ENCODE measurements at places on chromosomes 16 and 17. TPM values are rescaled to one million over a fixed set of nuclear protein-coding genes. Genes with fewer than 3 reads are reported as not detected.

The DDX52 gene
- total RNA-seq: 23.8 TPM

GRCh38 chr16:17467923-17468540, 2.7 kb downstream of the XYLT1 start:
- DNase-seq: peak; percentile 93

The CLEC18A gene
- total RNA-seq: 0.62 TPM

DNA sequence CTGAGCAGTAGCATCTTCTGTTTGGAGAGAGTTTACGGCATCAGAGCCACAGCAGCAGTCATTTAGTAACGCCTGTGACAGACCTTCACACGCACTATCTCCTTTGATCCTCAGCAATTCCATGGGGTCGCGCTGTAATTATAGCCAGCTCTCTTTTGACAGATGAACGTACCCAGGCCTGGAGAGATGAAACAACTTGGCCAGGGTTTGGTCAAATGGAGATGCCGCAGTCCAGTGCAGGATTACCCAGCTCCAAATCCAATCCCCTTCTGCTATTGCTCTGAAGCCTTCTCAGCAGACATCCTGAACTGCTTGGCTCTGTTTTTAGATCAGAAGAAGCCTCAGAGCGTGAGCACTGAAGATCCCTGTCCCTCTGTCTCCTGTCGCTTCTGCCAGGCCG, 83.9 kb downstream of the SOX9 start:
- peak; percentile 53 for DNase-seq

DNA sequence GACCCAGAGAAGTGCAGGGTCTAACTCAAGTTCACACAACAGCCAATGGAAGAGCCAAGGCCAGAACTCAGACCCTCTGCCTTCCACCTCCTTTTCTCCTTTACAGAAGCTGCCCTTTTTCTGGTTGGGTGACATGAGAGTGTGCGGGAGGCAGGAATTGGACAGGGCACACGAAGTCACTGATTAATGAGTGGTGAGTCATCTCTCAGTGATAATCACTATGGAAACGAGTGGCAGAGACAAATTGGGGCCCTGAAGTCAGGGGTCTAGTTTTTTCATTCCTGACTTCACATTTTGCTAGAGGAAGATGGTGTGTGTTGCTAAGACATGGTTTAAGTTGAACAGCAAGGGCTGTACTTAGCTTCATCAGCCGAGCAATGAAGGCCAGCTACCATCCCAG, 312.7 kb upstream of the CCL2 start:
- no peak for DNase-seq

DNA sequence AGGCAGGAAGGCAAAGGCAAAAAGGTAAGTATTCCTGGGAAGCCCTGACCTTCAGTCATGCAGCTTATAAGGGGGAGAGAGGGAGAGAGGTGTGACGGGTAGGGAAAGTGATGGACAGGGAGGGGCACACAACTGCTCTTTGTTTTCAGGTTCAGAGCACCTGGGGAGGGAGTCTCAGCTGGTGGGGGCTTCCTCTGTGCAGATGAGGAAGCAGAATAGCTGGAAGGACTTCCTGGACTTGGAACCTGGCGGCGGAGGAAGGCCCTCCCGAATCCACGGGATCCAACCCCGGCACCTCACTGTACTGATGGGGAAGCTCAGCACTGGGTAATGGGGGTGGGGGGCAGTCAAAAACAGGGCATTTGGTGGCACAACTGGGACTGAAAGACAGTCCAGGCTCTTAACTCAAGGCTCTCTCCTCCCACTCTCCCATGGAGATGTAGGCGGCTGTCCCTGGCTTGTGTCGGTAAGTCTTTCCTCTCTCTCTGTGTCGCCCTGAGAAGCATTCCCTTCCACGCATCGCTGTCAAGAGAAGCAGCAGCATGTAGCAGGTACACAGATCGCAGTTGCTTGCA, 11.9 kb upstream of the PITPNM3 start:
- no peak for DNase-seq

The SPATA22 gene
- not detected for total RNA-seq

The C17orf78 gene
- total RNA-seq: not detected

The RNU2-1 gene
- not detected for total RNA-seq

GRCh38 chr16:3292604-3293003, 9.3 kb downstream of the ZNF263 start:
- DNase-seq: no peak

DNA sequence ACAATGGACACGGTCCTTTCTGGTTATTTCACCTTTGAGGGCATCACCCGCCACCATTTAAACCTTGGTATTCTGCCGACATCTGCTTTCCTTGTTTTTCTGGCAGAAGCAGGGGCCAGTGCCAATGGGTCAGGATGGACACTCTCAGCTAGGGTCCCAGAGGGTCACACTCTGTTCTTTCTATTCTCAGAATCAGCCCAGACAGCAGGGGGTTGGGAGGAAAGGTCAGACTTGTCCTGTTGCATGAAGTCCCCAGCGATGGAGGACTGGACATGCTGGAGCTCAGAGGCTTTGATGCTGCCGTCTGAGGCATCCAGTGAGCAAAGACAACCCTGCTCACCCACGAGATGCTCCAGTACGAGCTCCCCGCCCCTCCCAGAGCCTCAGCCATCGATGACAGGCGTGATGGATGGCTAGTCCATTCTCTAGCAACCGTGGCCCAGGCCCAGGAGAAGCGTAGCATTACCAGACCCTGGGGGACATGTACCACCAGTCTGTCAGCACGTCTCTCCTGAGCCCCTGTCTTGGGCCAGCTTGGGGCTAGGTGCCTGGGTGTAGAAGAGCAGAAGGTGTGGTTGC, 62.0 kb downstream of the FOXL1 start:
- no peak for DNase-seq

GRCh38 chr17:28725660-28726225, 290 bp downstream of the TLCD1 start:
- DNase-seq: no peak

- DNase-seq: no peak
Measured at GRCh38 chr17:38538906-38539305, 66.8 kb downstream of the SRCIN1 start.

- DNase-seq: no peak
Measured at GRCh38 chr16:66928702-66929388, 3.5 kb upstream of the RRAD start.

DNA sequence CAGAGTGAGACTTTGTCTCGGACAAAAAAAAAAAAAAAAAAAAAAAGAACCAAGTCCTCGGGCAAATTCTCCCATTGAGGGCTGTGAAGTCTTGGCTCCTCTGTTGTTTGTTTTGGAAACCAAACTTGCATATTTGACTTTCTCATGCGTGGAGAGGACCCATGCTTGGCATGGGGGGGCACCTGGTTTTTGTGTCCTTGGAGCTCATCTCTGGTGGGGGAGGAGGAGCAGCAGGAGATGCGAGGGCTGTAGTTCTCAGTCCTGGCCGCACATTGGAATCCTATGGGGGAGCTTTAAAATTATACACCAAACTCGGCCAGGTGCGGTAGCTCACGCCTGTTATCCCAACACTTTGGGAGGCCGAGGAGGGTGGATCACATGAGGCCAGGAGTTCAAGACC, 74.5 kb downstream of the ABCC6 start:
- no peak for DNase-seq

GRCh38 chr17:30271102-30271501, 20.6 kb downstream of the BLMH start:
- DNase-seq: no peak

DNA sequence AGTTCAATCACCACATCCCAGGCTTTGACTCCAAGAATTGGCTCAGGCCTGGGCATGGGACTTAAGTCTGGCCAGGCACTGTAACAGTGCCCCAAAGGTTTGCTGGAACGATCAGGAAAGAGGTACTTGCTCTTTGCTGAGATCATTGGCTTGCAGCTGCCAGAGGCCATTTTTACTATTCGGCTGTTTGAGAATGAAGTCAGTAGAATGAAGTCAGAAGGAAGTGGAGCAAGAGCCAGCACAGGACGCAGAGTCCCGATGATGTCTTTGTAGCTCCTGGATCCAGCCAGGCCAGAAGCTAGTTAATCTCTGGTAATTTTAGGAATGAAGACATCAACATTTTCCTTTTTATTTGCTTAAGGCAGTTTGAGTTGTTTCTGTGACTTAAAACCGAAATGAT, 195.5 kb downstream of the RAB11FIP4 start:
- peak; percentile 47 for DNase-seq

DNA sequence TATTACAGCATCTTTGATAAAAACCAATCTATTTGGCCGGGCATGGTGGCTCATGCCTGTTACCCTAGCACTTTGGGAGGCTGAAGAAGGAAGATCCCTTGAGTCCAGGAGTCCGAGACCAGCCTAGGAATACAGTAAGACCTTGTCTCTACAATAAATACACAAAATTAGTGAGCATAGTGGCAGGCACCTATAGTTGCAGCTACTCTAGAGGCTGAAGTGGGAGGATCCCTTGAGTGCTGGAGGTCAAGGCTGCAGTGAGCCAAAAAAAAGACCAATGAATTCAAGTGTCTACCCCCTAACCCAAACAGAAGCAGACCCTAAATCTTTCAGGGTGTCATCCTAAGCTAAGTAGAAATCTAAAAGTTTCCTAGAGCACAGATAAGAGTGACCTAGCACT, 7.3 kb upstream of the MEIOC start:
- DNase-seq: no peak

DNA sequence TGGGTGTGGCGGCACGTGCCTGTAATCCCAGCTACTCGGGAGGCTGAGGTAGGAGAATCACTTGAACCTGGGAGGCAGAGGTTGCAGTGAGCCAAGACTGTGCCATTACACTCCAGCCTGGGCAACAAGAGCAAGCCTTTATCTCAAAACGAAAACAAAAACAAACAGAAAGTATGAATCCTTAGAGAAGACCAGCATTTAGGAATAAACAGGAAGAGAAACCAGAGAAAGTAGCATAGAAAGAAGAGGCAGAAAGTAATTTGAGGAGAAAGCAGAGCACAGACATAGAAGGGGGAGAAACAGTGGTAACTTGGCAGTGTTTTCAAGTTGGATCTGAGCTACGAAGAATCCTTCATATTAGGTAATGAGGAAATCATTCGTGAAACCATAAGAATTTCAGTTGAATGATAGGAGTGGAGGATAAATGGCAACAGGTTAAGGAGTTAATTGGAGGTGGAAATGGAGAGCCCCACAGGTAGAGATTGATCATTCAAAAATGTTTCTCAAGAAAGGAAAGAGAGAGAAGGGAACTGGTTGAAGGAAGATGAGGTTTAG, 9.7 kb upstream of the CCL2 start:
- DNase-seq: no peak

The CHD9NB gene
- total RNA-seq: 1.4 TPM

- no peak for DNase-seq
Measured at GRCh38 chr16:8892101-8892575, 10.0 kb downstream of the LITAFD start.

GRCh38 chr17:66915204-66915611, 49.3 kb upstream of the CACNG4 start:
- no peak for DNase-seq

GRCh38 chr17:77729587-77729986, 228.9 kb upstream of the TNRC6C start:
- DNase-seq: no peak

All from tongue (tissue), 3 donors.